Right renal pelvis (tissue), 4 donors: ENCODE measurements at places on chromosomes 3 and 15. TPM values are rescaled to one million over a fixed set of nuclear protein-coding genes. Genes with fewer than 3 reads are reported as not detected.

ITPKA gene
- 0.46 TPM for polyA plus RNA-seq

CGNL1 gene
- 65.2 TPM for polyA plus RNA-seq

GPR156 gene
- 2.1 TPM for polyA plus RNA-seq

RPL32 gene
- polyA plus RNA-seq: 2,243 TPM

- no peak for DNase-seq
Observed at GRCh38 chr15:99421172-99421656, 144.6 kb upstream of the MEF2A start.

- DNase-seq: no peak
Observed at GRCh38 chr3:14243782-14244181, 65.2 kb downstream of the LSM3 start.

GRCh38 chr15:77162872-77163633 is 92.1 kb upstream of the TSPAN3 start:
- no peak for DNase-seq

DNA sequence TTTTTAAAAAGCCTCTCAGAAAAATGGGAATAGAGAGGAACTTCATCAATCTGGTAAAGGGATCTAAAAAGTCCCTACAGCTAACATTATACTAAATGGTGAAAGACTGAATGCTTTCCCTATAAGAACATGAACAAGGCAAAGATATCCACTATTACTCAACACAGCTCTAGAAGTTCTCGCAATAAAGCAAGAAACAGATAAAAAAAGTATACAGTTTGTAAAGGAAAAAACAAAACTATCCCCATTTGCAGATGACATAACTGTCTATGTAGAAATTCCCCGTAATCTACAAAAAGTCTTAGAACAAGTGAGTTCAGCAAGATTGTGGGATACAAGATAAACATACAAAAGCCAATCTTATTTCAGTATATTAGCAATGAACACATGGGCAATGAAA is 15.4 kb downstream of the EDC3 start:
- no peak for DNase-seq

DNA sequence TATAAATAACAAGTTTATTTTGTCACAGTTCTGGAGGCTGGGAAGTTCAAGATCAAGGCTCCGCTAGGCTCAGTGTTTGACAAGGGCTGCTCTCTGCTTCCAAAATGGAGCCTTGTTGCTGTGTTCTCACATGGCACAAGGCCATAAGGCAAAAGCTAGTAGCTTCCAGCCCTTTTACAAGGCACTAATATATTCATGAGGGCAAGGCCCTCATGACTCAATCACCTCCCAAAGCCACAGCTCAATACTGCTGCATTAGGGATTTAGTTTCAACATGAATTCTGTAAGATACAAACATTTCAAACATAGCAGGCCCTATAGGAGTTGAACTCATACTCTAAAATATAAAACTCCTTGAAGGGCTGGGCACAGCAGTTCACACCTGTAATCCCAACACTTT is 30.2 kb downstream of the ZBTB11 start:
- no peak for DNase-seq

DNA sequence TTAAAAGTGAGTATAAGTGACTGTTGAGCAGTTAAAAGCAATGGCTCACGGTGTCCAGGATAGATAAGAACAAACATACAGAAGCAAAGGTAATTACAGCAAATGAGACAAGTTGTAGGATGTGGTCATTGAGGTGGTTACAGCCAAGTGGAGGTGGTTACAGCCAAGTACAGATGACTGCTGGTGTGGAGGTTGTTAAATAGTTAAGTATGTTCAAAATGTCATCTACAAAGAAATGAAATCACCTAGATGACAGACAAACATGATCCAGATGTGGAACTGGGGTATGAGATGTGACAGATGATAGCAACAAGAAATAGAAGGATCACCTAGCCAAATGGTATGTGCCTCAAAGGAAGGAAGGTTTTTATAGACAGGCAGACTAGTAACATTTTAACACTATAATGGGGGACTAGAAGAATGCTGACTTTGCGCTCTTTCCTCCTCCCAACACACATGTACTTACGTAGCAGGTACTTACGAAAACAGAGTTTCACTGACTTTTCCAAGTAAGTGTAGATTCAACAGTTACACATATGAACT is 6.8 kb upstream of the ANKRD28 start:
- no peak for DNase-seq

DNA sequence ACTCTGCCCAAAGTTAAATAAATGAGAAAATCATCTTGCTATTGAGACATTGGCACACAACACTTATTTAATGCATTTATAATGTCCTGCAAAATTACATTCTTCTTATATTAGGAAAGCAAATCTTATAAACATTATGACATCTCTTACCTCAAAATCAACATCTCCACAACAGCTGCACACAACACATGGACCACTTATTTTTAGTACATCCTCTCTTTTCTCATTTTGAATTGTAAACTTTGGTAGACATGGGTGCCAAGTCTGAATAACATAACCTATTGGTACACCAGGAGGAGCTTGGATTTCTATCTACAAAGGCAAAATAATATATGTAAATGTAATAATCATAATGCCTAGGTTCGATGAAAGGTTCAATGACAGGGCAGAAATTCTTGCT is 23.0 kb downstream of the PLSCR1 start:
- no peak for DNase-seq

GRCh38 chr3:178439504-178439903 is 96.7 kb upstream of the KCNMB2 start:
- DNase-seq: no peak

- no peak for DNase-seq
Observed at GRCh38 chr3:183896184-183896583, 11.5 kb upstream of the PARL start.

DNA sequence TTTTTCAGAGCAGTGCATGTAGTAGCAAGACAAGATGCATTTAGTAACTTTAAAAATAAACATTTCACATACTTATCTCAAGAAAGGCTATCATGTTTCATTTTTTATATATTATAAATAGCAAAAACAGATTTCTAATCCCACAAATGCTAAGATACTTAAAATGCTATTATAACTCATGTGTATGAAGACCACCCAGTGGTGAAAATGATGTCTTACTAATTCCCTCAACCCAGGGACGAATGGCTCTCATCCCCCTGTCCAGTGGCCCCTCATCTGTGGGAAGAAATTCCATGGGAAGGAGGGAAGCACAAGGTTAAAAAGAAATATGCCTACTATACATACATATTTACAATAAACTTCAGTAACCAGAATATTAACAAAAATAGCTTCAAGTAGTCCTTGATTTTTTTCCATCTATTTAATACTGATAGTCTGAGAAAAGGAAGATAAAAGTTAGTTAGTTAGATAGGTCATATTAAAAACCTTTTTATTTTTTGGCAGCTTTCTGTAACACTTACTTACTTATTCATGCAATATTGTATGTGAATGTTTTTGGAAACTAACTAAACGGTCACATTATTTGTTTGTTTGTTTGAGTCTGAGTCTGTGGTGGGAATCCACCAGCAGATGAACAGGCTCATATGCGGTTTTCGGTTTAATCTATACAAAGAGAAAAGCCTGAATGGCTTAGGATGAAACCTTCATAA is 14.8 kb downstream of the NR2E3 start:
- DNase-seq: no peak

CHST14 gene
- 42.7 TPM for polyA plus RNA-seq

GRCh38 chr15:26890451-26890850 is 23.6 kb downstream of the GABRA5 start:
- no peak for DNase-seq

DNA sequence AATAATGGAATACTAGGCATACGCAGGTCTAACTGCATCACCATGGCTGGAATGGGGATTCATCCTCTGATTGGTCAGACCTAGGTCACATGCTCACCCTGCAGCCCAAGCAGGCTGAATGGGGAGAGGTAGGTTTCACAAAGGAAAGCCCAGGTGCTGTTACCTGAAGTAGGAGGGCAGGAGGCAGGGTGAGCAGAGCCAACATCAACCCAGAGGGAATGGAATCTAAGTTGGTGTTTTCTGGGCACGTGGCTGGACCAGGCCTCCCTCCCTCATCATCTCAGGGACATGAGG is 6.7 kb upstream of the H1-8 start:
- no peak for DNase-seq

ACAP2 gene
- polyA plus RNA-seq: 38.3 TPM
